Activated CD4-positive, alpha-beta memory T cell treated with anti-CD3 and anti-CD28 coated beads, Interleukin-2, amount 10 ng/mL, durations not matched to agents 7 days and 5 days (primary cell): ENCODE measurements at places on chromosomes 16 and 17.

DNA sequence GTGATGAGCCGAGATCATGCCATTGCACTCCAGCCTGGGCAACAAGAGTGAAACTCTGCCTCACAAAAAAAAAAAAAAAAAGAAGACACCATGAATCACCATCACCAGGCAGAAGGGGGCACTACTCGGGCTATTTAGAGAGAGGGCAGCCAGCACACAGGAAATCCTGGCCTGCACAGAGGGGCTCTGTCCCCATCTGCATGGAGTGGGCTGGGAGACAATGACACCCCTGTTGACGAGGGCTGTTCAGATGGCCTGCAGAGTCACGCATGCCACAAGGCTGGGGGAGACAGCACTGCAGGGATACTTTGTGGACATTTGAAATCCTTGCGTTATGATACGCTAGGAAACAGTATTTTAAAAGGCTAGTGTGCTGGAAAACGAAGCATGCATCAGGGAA is 48.3 kb downstream of the CUEDC1 start:
- no peak for DNase-seq

GRCh38 chr17:17062866-17063265 is 20.6 kb downstream of the MPRIP start:
- DNase-seq = no peak

- DNase-seq = no peak
Observed at GRCh38 chr17:67655478-67656148, 62.1 kb upstream of the NOL11 start.

DNA sequence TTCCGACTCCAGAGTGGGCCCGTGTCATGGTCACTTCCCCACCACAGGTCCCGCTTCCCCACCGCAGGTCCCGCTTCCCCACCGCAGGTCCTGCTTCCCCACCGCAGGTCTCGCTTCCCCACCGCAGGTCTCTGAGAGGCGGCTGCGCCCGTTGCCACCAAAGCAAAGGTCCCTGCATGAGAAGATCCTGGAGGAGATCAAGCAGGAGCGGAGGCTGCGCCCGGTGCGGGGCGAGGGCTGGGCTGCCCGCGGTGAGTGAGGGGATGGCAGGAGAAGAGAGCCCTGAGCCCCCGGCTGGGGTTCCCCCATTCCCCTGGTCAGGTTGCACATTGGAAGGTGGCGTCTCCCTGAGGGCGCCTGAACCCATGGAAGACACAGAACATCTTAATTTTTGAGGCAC is 17.4 kb upstream of the TCF25 start:
- no peak for DNase-seq

GRCh38 chr17:82937411-82938371 is 97.9 kb upstream of the ZNF750 start:
- DNase-seq = no peak

GRCh38 chr16:84007965-84008364 is 34.6 kb downstream of the SLC38A8 start:
- DNase-seq = no peak

DNA sequence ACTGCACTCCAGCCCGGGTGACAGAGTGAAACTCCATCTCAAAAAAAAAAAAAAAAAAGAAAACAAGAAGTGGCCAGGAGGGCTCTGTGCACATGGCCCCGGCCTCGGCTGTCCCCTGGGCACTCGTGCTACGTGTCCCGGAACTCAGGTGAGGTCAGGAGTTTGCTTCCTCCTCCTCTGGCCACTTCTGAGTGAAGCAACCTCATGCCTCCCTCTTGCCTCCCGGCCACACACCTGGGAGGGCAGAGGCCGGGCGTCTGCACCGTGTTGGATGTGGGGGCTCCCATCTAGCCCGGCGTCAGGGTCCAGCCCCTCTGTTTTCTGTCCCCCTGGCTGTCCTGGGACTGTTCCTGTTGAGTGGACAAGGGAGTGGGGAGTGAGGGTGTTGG is 22.2 kb downstream of the ASPSCR1 start:
- DNase-seq = no peak

DNA sequence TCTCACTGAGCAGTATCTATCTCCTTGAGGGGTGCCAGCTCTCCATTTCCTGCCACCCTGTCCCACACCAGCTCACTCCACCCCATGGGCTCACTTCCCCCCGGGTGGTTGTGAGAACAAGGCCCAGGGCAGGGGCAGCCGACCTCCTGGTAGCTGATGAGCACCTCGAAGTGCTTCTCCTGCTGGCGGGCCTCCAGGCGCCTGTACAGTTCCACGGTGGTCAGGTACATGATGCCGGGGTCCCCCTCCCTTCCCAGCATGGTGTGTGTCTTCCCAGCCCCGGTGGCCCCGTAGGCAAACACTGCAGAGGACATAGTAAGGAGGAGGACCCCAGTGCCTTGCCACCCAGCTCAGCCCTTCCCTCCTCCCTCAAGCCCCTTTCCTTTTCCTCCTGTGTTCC is 12.5 kb downstream of the KIF18B start:
- no peak for DNase-seq

GRCh38 chr17:44079877-44080821 is 9.6 kb downstream of the G6PC3 start:
- no peak for DNase-seq

- DNase-seq = no peak
Observed at GRCh38 chr17:2008332-2009126, 16.6 kb downstream of the RTN4RL1 start.

- no peak for DNase-seq
Observed at GRCh38 chr17:8856869-8857575, 10.5 kb downstream of the PIK3R6 start.

GRCh38 chr16:72092832-72093447 is 480 bp downstream of the TXNL4B start:
- no peak for DNase-seq

- DNase-seq = no peak
Observed at GRCh38 chr16:18788828-18789514, 1.2 kb downstream of the RPS15A start.

DNA sequence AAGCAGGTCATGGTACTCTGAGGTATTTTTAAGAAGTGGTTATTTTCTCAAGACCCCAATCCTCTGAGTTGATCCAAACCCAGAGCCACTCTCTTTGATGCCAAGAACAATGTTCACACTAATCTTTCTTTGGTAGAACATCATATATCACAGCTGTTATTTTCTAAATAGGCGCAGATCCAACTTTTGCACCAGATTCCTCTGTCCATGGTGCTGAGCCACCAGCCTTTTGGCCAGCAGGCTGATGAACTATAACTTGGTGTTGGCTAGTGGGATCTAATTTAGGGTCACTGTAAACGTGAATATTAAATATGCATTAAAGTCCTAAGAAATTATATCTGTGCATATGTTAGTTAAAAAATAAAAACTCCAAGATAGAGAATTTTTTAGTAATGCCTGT is 7.0 kb upstream of the ZKSCAN2 start:
- no peak for DNase-seq

DNA sequence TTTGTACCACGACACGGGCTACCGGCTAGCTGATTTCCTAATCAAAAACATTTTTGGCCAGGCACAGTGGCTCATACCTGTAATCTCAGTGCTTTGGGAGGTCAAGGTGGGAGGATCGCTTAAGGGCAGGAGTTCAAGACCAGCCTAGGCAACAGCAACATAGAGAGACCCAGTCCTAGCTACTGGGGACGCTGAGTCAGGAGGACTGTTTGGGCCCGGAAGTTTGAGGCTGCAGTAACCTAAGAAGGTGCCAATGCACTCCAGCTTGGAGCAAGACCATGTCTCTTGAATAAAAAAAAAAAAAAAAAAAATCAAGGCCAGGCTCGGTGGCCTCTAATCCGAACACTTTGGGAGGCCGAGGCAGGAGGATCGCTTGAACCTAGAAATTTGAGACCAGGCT is 49.8 kb downstream of the UBE2G1 start:
- no peak for DNase-seq

DNA sequence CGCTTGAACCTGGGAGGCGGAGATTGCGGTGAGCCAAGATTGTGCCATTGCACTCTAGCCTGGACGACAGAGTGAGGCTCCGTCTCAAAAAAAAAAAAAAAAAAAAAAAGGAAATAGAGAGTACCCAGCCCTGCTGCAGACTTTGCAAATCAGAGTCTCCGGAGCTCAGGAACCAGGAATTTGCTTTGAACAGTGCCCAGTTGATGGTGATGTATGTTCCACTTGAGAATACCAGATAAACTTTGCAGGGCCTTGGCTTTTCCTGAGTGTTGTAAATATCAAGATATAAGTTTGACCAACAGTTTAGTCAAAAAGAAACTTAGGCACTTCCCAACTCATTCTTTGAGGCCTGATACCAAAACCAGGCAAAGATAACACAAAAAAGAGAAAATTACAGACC is 30.6 kb upstream of the MAP3K14 start:
- no peak for DNase-seq
